ENCODE measurements at places on chromosomes 13 and 19. TPM values are rescaled to one million over a fixed set of nuclear protein-coding genes. Genes with fewer than 3 reads are reported as not detected.

GRCh38 chr19:51501594-51502263, at the start of gene SIGLEC12:
Gene SIGLEC12 (minus strand): TSS chr19:51501800. CDS start chr19:51501733, 67 bp downstream.
- no peak for DNase-seq

GRCh38 chr13:113153810-113154748, 4.4 kb upstream of the PROZ start:
- DNase-seq = peak; percentile 75

DNA sequence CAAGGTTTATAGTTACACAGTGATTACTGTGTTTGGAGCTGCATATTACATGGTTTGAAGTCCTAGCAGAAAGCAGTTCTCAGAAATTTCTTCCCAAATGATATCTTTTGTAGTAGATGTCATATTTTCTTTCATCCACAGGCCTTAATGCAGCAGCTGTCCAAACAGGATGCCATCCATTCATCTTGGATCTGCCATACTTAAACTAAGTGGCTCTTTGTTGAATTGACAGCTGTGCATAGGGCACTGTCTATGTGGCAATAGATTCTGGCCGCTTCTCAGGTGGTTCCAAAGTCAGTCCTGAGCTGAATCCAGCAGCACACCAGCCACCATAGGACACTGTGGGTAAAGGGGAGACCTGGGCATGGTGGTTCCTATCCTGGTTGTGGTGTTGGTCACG, 41.6 kb upstream of the SPRY2 start:
- no peak for DNase-seq

IL11 gene
- total RNA-seq = 1.0 TPM

CGB5 gene
- total RNA-seq = not detected

Data from CD8-positive, alpha-beta T cell (primary cell).